ENCODE measurements at places on chromosomes 5 and 9.

GRCh38 chr5:172806897-172807672 lies 27.0 kb upstream of the ERGIC1 start:
- peak; percentile 79 for DNase-seq

DNA sequence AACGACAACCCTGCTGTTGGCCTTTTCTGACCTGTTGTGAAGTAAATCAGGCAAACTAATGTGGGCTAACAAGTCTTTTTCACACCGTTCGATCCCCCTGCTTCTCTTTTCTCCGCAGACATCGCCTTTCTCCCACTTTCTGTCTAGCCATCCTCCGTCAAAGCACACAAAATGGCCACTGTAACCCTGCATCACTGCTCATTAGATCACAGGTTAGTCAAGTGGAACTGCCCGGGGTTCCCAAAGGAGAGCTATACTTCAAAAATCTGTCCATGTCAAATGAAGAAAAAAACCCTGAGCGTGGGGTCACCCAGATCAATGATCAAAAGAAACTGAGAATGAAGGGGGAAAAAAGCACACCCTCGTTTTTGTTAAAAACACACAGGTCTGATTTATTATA lies 212.1 kb downstream of the ARL15 start:
- DNase-seq, result no peak

GRCh38 chr5:1910081-1910760 lies 27.5 kb upstream of the IRX4 start:
- DNase-seq, result no peak

DNA sequence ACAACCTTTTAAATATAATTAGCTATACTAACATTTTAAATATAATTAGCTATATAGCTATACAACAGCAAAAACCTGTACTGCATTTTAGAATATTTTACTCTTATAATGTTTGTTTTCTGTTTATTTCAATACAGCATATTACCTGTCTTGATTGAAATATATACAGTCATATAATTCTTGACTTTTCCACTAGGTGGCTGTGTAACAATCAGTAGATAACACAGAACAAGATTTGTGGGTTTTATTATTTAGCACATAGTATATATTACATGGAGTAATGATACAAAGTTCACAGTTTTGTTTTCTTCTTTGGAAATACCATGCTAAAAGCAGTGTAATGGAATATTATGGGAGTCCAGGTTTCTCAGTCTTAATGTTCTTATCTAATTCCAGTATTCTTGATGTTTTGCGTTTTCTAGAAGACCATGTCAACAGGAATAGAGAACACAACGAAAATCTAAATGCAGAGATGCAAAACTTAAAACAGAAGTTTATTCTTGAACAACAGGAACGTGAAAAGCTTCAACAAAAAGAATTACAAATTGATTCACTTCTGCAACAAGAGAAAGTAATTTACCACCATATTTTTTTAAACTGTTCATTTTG lies 13.3 kb downstream of the HMMR start:
- DNase-seq, result no peak

DNA sequence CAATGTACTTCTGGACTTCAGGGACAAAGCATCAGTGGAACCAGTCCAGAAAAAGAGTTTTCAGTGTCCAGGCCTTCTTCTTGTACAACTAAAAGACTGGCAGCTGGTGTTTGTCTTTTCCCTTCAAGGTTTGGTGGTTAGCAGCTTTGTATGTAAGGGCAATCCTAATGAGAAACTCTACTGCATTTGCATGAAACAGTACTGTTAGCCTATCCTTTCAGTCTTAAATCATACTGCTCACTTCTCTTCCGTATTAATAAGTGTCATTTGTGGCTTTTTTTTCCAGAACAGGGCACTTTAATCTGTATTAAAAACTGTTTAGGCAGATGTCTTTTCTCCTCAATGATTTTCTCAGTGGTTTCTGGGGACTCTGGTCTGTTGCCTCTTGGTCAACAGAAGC lies 48.9 kb downstream of the FAM174A start:
- no peak for DNase-seq

DNA sequence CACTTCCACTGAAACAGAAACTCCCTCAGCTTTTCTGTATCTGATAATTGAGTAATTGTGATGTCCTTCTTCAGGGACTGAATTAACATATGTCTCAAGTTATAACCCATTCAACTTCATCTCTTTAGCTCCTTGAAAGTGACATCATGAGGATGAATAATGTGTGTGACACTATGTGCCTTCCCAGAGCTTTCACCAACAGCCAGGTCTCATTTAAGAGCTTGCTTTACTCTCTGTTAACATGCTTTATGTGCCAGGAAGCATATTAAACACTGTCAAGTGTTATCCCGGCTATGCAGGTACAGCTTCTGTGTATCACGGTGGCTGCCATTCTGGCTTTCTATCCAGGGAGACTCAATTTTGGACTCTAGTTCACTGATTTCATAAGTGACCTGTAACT lies 799.9 kb downstream of the CDH12 start:
- no peak for DNase-seq

DNA sequence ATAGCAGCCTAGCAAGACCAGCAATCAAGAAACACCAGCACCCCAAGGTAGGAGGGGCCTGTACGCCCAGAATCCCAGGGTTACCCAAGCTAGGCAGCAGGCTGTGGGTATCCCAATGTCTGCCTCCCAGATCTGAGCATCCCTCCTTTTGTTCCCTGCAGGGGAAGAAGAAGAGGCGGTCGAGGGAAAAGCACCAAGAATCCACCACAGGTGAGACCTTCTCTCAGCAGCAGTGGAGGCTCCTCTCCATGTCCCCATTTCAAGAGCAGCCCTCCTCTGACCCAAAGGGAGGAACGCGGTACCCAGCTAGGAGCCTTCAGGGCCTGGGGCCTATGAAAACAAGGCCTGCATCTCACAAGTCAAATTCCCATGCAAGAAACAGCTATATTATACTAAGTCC lies 28.9 kb downstream of the TCF7 start:
- DNase-seq, result no peak

DNA sequence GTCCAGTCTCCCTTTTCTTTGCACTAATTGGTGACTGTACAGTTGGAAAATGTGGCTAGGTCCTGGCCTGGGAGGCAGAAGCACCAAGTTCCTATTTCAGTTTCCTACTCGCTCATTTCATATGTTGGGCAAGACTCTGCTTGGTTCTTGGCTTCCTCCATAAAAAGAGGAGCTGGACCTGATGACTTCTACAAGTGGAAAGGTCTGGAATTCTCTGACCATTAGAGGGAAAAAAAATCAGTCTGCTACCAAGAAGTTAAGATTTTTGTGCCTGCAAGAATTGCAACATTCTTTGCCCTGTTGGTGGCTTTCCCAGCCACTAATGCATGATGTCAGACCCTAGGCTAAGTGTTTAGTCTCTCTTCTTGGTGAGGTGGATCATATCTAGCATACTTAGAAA lies 91.5 kb downstream of the WDR41 start:
- DNase-seq, result no peak

GRCh38 chr5:65157906-65158603 lies 323.7 kb downstream of the ADAMTS6 start:
- no peak for DNase-seq

DNA sequence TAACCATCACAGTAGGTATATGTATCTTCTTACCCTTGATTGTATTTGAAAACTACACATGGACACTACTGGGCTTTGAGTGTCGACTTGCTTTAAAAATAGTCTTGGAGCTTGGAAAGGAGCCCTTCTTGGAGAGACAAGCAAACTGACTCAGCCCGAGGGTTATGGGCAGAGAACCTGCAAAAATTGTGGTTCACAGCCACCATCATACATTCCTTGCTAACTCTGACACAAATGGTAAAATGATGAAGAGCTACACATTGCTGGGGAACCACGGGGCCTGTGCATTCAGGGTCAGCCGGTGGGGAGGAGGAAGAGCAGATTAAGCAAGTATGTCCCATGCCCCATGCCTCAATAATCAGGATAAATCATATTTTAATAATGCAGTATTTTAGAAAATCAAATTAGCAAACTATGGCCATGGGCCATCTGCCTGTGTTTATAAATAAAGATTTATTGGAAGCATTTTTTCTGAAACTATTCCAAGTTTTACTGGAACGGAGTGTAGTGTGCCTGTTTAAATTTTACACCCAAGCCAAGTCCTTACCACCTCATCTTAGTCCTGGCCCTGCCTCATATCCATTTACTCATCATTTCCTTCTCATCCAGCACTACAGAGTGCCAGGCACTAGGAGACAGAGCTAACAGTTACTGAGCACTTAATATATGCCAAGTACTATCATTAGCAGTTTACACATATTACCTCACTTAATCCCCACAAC lies 195.7 kb downstream of the PALM2AKAP2 start:
- DNase-seq, result no peak

GRCh38 chr9:136618580-136619547 lies 43.9 kb upstream of the EGFL7 start:
- DNase-seq, result no peak

DNA sequence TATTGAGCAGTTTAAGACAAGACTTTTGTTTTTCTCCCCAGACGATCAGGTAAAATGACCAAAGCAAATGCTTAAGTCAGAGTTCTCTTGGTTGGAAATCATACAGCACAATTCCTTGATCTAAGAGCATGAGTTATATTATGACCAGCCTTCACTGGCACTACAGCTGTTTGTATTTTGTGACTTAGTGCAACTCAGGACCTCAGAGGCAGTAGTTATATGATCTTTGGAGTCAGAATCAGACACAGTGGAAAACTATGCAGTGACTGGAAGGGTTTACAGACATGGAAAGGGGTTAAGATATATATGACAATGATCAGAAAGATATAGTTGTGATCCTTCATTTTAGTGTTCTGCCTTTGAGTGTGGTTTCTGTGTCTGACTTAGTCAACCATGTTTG lies 24.3 kb downstream of the RAD23B start:
- no peak for DNase-seq

- DNase-seq, result no peak
These were observed 639 bp downstream of the AMACR start for GRCh38 chr5:34007201-34007620.

- no peak for DNase-seq
These were observed 831.5 kb downstream of the MAT2B start for GRCh38 chr5:164336906-164337305.

GRCh38 chr5:106780355-106780754 lies 890.4 kb downstream of the EFNA5 start:
- DNase-seq, result no peak

DNA sequence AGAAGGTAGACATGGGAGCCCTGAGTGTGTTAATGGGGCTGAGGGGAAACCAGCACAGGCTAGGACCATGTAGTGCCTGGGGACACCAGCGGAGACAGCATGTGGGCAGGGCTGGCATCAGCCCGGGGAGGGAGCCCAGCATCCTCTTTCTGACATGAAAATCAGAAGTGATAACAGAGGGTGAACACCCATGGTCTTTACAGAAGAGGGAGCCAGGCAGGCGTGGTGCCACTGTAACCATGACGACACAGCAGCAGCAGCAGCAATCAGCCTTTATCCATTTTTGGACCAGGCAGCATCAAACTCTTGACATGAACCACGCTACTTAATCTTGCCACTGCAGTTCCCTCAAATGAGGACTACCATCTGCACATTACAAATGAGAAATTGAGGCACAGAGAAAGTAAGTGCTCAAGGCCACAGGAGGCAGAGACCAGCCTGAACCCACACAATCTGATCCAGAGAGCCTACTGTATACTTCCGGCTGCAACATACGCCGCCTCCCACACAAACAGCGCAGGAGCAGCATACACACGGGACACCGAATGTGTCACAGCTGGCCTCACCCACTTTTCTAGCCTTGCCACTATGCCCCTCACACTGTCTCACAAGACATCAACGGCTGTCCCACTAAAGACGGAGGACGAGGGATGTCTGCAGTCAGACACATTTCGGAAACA lies 23.8 kb downstream of the CAMSAP1 start:
- DNase-seq, result no peak

Data from stimulated activated CD4-positive, alpha-beta T cell treated with anti-CD3 and anti-CD28 coated beads, Interleukin-1b, Interleukin-23, amount 100 ng/mL, for 4 hours (primary cell).